ENCODE measurements at places on chromosomes 13 and 19. TPM values are rescaled to one million over a fixed set of nuclear protein-coding genes. Genes with fewer than 3 reads are reported as not detected.

PNMA8A gene
- 8.9 TPM for total RNA-seq

DNA sequence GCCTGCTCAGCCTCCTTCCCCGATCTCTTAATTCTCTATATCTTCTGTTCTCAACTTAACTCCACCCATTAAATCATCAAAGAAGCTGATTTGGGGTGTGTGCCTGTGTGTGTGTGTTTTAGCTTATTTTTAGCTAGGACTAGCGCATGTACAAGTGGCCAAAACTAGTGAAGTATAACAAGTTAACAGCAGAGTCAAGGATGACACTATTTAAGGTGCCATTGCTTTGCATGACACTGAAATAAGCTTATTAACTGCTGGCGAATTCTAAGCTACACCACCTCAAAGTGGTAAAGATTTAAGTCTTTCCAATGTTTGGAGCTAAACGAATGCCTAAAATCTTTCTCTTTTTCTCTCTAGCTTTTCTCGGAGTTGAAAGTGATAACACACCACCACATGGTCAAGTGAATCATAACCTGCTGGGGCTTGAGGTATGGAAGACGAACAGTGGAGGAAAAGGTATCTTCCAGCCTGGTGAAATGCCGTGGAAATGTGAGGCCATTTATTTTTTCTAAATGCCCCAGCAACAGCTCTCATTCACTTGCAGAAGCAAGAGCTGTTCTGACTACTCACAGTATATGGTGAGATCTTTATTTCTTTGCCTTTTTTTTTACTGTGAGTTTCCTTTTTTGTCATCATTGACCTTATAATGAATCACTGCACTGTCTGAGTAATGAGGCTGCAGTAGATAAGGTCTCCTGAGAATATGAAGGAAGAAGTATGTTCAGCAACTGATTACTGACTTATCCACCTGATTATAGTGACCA is 570.3 kb downstream of the PCDH9 start:
- no peaks in the 10 kb centered on the region for H3K27me3 ChIP-seq
- no peaks in the 10 kb centered on the region for H3K4me1 ChIP-seq
- DNase-seq, result peak; percentile 40

ZNF541 gene
- not detected for total RNA-seq

APC2 gene
- total RNA-seq, result 0.50 TPM

ONECUT3 gene
- total RNA-seq, result not detected

DNA sequence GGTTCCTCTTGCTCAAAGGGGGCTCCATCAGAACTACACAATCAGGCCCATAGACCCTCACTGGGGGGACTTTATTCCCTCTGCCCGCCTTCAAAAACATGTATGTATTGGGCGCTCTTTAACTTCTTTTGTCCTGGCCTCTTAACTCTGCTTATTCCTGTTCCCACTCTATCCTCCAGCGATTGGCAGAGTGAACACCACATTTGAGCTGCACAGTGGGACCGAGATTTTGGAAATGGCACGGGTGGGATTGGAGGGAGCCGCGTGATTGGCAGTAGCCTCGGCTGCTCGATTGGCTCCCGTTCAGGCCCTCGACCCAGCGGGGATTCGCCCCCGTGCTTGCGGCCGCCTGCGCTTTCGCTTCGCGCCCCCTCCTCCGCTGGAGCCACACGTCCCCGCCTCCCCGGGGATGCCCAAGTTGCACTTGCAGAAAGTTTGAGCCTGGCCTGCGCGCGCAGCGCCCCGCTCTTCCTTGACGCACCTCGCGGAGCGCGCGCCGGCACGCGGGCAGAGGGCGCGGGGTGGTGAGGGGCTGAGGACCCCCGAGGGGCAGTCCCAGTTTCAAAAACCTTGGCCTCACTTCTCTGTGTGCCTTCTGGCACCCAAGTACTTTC is at the start of gene ZIC5:
Gene ZIC5, minus strand, starts transcription at position 192 of the 614 bp plus-strand sequence. Its CDS starts 164 bp downstream, at position 28.
- H3K4me3 ChIP-seq, result no peak within 1 kb of the TSS
- no peaks in the 10 kb centered on the region for H3K4me1 ChIP-seq
- no peak for DNase-seq

WDR88 gene
- under 0.01 TPM for total RNA-seq

- H3K36me3 ChIP-seq, result no peaks in the 10 kb centered on the region
- no peak overlapping the region for H3K4me3 ChIP-seq
- no peaks in the 10 kb centered on the region for H3K4me1 ChIP-seq
Observed at GRCh38 chr13:101972191-101972590, 429.7 kb downstream of the FGF14 start.

GRCh38 chr19:14502334-14503092 is 6.6 kb upstream of the GIPC1 start:
- peaks cover 14% of the 10 kb centered on the region for H3K4me1 ChIP-seq
- no peak overlapping the region for H3K27ac ChIP-seq
- H3K36me3 ChIP-seq, result no peaks in the 10 kb centered on the region
- H3K4me3 ChIP-seq, result no peak overlapping the region

GRCh38 chr19:19169236-19170052 is 619 bp downstream of the MEF2B start:
- H3K27ac ChIP-seq, result no peak overlapping the region
- no peaks in the 10 kb centered on the region for H3K36me3 ChIP-seq
- no peak overlapping the region for H3K4me3 ChIP-seq
- peaks cover 3% of the 10 kb centered on the region for H3K4me1 ChIP-seq
- no peaks in the 10 kb centered on the region for H3K27me3 ChIP-seq

All from fibroblast of lung (primary cell).